Mesothelial cell of epicardium (in vitro differentiated cells): ENCODE measurements at places on chromosomes 1 and 21.
A peak's percentile ranks its signal among the peaks of the same experiment; 100 is the strongest.

GRCh38 chr1:43651188-43651587 is 1.2 kb downstream of the KDM4A start:
- no peaks in the 10 kb centered on the region for H3K27me3 ChIP-seq
- H3K4me1 ChIP-seq, result peaks cover 33% of the 10 kb centered on the region
- H3K36me3 ChIP-seq, result peaks cover 17% of the 10 kb centered on the region
- H3K27ac ChIP-seq, result peak overlapping the region; percentile 91

- H3K27ac ChIP-seq, result peak overlapping the region; percentile 80
- H3K27me3 ChIP-seq, result peaks cover 43% of the 10 kb centered on the region
- no peak for DNase-seq
- H3K36me3 ChIP-seq, result no peaks in the 10 kb centered on the region
- peak overlapping the region; percentile 54 for H3K4me3 ChIP-seq
Observed at GRCh38 chr1:3352299-3352951, 102.0 kb upstream of the ARHGEF16 start.

DNA sequence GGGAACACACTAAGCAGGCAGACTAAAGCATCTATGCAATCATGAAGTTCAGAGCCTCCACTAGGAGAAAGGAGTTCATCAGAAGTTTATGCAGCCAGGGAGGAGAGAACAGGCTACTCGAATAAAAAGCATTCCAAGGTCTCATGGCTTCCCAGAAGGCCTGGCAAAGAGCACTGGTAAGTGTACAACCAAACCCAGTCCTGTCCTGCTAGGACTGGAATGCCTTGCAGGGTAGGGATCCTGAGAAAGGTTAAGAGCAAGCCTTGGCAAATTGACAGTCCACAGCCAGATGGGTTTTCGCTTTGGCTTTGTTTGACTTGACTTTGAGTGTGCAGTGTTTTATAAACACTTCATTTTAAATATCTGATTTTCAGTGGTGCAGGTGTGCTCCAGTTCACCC is 133.6 kb upstream of the ATP1B1 start:
- no peak for DNase-seq
- peaks cover 23% of the 10 kb centered on the region for H3K4me1 ChIP-seq
- H3K27me3 ChIP-seq, result no peaks in the 10 kb centered on the region
- H3K4me3 ChIP-seq, result no peak overlapping the region
- H3K36me3 ChIP-seq, result no peaks in the 10 kb centered on the region

- no peaks in the 10 kb centered on the region for H3K36me3 ChIP-seq
- H3K4me3 ChIP-seq, result no peak overlapping the region
- no peak overlapping the region for H3K27ac ChIP-seq
- no peaks in the 10 kb centered on the region for H3K27me3 ChIP-seq
- no peak for DNase-seq
Observed at GRCh38 chr1:10665930-10666850, 130.3 kb downstream of the CASZ1 start.

GRCh38 chr1:110903853-110904500 is 31.0 kb downstream of the CD53 start:
- no peak overlapping the region for H3K4me3 ChIP-seq
- H3K36me3 ChIP-seq, result no peaks in the 10 kb centered on the region
- no peaks in the 10 kb centered on the region for H3K4me1 ChIP-seq
- no peaks in the 10 kb centered on the region for H3K27me3 ChIP-seq

DNA sequence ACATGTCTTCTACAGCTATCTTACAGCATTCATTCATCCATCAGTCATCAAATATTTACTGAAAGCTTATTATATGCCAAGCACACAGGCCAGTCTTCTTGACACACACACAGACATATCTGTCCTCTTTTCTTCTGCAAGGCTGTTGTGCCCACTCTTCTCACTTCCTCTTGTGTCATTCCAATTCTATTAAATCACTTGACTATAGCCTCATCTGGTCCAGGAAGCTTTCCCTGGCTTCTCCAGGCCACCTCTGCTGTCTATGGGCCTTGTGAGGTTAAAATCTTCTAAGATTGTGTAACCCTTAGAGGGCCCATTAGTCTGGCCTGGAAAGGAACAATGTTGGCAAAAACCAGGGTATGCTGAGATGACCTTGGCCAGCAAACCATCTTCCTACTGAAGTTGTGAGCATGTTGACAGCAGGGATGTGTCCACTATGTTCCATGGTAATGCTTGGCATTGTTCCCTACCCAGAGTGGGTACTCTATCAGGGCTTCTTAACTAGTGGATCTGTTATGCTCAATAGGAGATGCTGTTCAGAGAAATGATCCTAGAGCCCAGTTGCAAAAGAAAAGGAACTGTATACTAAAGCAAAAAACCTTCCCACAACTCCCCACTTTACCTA is 5.3 kb downstream of the TRAF3IP3 start:
- no peak overlapping the region for H3K27ac ChIP-seq
- DNase-seq, result no peak

DNA sequence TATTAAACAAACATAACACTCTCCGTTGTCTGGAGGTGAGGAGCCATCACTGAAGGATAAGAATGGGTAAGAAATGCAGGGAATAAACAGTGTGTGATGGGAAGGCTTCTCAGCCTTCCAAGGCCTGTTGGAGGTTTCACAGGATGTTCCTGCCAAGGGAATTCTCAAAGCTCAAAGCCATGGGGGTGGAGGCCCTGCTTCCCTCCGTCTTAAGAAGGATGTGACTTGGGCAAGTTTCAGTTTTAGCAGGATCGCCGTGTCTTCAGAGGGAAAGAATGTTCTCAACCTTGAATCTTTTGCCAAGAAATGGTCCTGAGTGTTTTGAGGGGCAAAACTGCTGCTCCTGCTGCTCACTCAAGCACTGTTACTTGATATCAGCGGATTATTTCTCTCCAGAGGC is 41.7 kb upstream of the IL20 start:
- no peak overlapping the region for H3K27ac ChIP-seq
- peaks cover 6% of the 10 kb centered on the region for H3K4me1 ChIP-seq
- H3K36me3 ChIP-seq, result no peaks in the 10 kb centered on the region
- peaks cover 19% of the 10 kb centered on the region for H3K27me3 ChIP-seq

GRCh38 chr1:1899266-1899966 is 8.5 kb upstream of the GNB1 start:
- H3K27ac ChIP-seq, result no peak overlapping the region
- H3K4me1 ChIP-seq, result peaks cover 7% of the 10 kb centered on the region
- H3K27me3 ChIP-seq, result peaks cover 10% of the 10 kb centered on the region
- no peaks in the 10 kb centered on the region for H3K36me3 ChIP-seq
- DNase-seq, result no peak

GRCh38 chr1:205978676-205979075 is 24.5 kb downstream of the RAB7B start:
- H3K4me3 ChIP-seq, result no peak overlapping the region
- H3K27ac ChIP-seq, result no peak overlapping the region
- no peak for DNase-seq
